IMR-90 (cell line): ENCODE measurements at places on chromosomes 7 and 10. TPM values are rescaled to one million over a fixed set of nuclear protein-coding genes. Genes with fewer than 3 reads are reported as not detected.

DNA sequence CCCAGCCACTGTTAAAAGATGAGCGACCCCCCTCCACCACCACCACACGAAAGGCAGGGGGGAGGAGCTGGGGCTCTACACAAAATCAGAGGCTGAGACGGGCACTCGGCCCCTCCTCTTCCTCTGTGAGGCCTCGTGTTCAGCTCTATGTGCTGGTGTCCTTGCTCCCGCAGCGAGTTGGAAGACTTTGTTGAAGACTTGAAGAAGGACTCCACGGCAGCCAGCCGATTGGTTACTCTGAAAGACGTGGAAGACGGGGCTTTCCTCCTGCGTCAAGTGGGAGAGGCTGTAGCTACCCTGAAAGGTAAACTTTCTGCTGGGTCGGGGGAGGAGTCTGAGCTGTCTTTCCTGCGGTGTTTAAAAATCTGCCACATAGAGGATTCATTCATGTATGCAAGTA is 203.7 kb downstream of the ARHGAP21 start:
- DNase-seq, result peak; percentile 5
- H3K27ac ChIP-seq, result no peak overlapping the region
- no peaks in the 10 kb centered on the region; the same call in 1 of the 2 replicates for H3K4me1 ChIP-seq

DNA sequence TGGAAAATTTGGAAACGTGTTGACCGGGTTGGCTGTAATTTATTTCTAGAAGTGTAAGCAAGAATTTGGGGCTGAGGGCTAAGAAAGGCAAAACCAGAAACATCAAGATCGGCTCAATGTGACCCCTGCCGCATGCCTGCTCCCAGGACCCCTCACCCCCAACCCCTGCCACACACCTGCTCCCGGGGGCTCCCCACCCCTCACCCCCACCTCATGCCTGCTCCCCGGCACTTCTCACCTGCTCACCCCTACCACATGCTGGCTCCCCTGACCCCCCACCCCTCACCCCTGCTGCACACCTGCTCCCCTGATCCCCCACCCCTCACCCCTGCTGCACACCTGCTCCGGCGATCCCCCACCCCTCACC is 19.0 kb upstream of the CFAP46 start:
- no peak overlapping the region for H3K4me3 ChIP-seq
- peaks cover 31% of the 10 kb centered on the region for H3K27me3 ChIP-seq
- H3K36me3 ChIP-seq, result no peaks in the 10 kb centered on the region
- H3K4me1 ChIP-seq, result peaks cover 1% of the 10 kb centered on the region; the same call in 1 of the 2 replicates

- H3K4me1 ChIP-seq, result no peaks in the 10 kb centered on the region
- no peak overlapping the region for H3K27ac ChIP-seq
- no peaks in the 10 kb centered on the region for H3K36me3 ChIP-seq
- no peak for DNase-seq
- H3K27me3 ChIP-seq, result peaks cover 15% of the 10 kb centered on the region
Measured at GRCh38 chr7:36985866-36986400, 261.6 kb upstream of the AOAH start.

GRCh38 chr10:110226543-110226925 is 19.1 kb downstream of the MXI1 start:
- H3K4me3 ChIP-seq, result peak overlapping the region; percentile 90
- H3K4me1 ChIP-seq, result peaks cover 4% of the 10 kb centered on the region
- H3K27ac ChIP-seq, result peak overlapping the region; percentile 96
- peaks cover 5% of the 10 kb centered on the region; the same call in 1 of the 2 replicates for H3K36me3 ChIP-seq
- DNase-seq, result peak; percentile 92
- no peaks in the 10 kb centered on the region for H3K27me3 ChIP-seq

Gene RBM20
- 0.09 and 0.15 TPM in 2 replicates for polyA plus RNA-seq

Gene OPN1SW
- polyA plus RNA-seq, result not detected in 2 replicates

DNA sequence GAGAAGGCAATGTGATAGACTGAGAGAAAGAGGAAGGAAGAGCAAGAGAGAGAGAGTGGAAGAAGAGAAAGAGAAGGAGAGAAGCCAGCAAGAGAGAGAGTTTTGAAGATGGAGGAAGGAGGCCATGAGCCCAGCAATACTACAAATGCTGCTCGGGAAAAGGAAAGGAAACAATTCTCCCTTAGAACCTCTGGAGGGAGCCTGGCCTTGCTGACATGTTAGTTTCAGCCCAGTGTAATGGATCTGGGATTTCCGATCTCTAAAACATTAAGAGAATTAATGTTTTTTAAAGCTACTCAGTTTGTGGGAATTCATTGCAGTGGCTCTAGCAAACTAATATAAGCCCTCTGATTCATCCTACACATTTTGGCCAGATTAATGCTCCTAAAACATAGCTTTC is 206.8 kb upstream of the MTPN start:
- H3K36me3 ChIP-seq, result no peaks in the 10 kb centered on the region
- H3K27ac ChIP-seq, result no peak overlapping the region
- H3K4me1 ChIP-seq, result no peaks in the 10 kb centered on the region
- H3K4me3 ChIP-seq, result no peak overlapping the region

GRCh38 chr7:91034459-91035368 is 229.5 kb upstream of the FZD1 start:
- no peak overlapping the region for H3K27ac ChIP-seq
- H3K4me1 ChIP-seq, result peaks cover 3% of the 10 kb centered on the region; the same call in 1 of the 2 replicates
- H3K4me3 ChIP-seq, result no peak overlapping the region

DNA sequence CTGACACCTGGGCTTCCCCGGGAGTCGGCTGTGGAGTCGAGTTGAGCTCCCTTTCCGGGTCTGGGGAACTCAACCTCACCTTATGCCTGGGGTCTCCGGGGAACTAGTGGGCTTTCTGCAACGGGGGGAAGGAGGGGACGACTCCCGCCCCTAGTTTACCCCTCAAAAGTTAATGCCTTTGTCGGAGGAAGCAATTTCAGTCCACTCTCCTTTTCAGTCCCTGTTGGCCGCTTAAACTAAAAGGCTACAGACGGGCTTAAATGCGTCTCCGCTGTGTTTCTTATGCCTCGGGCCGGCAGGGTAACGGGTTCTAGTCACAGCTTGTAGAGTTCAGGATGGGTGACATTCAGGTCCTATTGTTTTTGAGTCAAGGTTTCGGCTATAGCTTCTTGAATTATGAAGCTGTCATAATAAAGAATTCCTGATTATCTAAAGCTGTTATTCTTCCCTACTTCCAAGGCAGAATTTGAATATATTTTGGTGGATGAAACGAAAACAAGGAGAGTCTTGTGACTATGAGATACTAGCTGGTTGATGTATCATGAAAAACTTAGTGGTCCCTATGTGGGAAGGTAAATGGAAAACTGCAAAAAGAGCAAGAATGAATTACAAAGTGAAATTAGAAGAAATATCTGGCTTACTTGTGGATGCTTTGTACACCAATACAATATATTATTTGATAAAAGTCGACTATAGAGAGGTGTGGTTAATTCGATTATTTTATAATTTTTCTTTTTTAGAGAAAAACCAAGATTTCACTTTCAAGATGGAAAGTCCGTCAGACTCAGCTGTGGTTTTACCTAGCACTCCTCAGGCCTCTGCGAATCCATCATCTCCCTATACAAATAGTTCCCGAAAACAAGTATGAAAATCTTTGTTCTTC is 495 bp downstream of the SFR1 start:
- no peaks in the 10 kb centered on the region for H3K27me3 ChIP-seq
- peak overlapping the region; percentile 21; the same call in 1 of the 2 replicates for H3K27ac ChIP-seq
- no peaks in the 10 kb centered on the region for H3K36me3 ChIP-seq
- H3K4me3 ChIP-seq, result peak overlapping the region; percentile 85
- no peaks in the 10 kb centered on the region; the same call in 1 of the 2 replicates for H3K4me1 ChIP-seq

- H3K27ac ChIP-seq, result peak overlapping the region; percentile 69; the same call in 1 of the 2 replicates
- H3K27me3 ChIP-seq, result no peaks in the 10 kb centered on the region
- H3K4me1 ChIP-seq, result peaks cover 4% of the 10 kb centered on the region; the same call in 1 of the 2 replicates
- H3K36me3 ChIP-seq, result peaks cover 3% of the 10 kb centered on the region; the same call in 1 of the 2 replicates
Measured at GRCh38 chr7:105691680-105692564, 110.6 kb upstream of the EFCAB10 start.

GRCh38 chr7:70266186-70266585 is 667.9 kb downstream of the AUTS2 start:
- H3K27ac ChIP-seq, result no peak overlapping the region
- H3K4me3 ChIP-seq, result no peak overlapping the region
- no peaks in the 10 kb centered on the region for H3K36me3 ChIP-seq
- no peaks in the 10 kb centered on the region for H3K4me1 ChIP-seq
- no peak for DNase-seq
- H3K27me3 ChIP-seq, result no peaks in the 10 kb centered on the region

Gene EGFR
- 36.9 and 37.8 TPM in 2 replicates for polyA plus RNA-seq

GRCh38 chr7:148142660-148143248 is 447.8 kb upstream of the C7orf33 start:
- H3K4me1 ChIP-seq, result no peaks in the 10 kb centered on the region
- H3K4me3 ChIP-seq, result no peak overlapping the region
- no peak overlapping the region for H3K27ac ChIP-seq
- peak; percentile 21 for DNase-seq
- no peaks in the 10 kb centered on the region for H3K36me3 ChIP-seq

Gene PNLIPRP1
- polyA plus RNA-seq, result not detected in 2 replicates

DNA sequence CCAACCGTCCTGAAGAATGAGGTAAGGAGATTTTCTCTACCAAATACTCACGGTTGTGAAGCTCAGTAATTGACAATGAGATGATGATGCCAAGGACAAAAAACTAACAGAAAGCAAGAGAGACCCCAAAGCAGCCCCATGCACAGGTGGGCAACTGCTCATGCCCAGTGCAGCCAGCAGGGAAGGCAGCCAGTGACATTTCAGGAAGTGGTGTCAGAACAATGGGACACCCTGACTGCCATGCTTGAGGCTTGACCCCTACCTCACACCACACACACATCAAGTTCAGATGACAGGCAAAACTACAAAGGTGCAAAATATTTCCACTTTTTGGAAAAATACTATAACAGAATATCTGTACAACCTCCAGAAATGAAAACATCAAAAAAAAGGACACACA is 66.9 kb downstream of the CFAP46 start:
- H3K27ac ChIP-seq, result no peak overlapping the region
- H3K36me3 ChIP-seq, result no peaks in the 10 kb centered on the region
- peaks cover 28% of the 10 kb centered on the region for H3K27me3 ChIP-seq

Gene GJD4
- 0.06 TPM in 1 of 2 replicates, not detected in the other for polyA plus RNA-seq

Gene TBX20
- 0.11 and 0.15 TPM in 2 replicates for polyA plus RNA-seq

- H3K27me3 ChIP-seq, result no peaks in the 10 kb centered on the region
- H3K4me1 ChIP-seq, result no peaks in the 10 kb centered on the region
- no peak overlapping the region for H3K4me3 ChIP-seq
- H3K36me3 ChIP-seq, result no peaks in the 10 kb centered on the region
- H3K27ac ChIP-seq, result no peak overlapping the region
Measured at GRCh38 chr7:150665896-150666295, 19.6 kb upstream of the GIMAP2 start.

- no peaks in the 10 kb centered on the region for H3K27me3 ChIP-seq
- H3K4me1 ChIP-seq, result no peaks in the 10 kb centered on the region
- H3K36me3 ChIP-seq, result no peaks in the 10 kb centered on the region
- no peak for DNase-seq
- H3K4me3 ChIP-seq, result no peak overlapping the region
Measured at GRCh38 chr10:26555719-26556368, 117.7 kb downstream of the APBB1IP start.

GRCh38 chr7:71829515-71829914 is 582.6 kb downstream of the CALN1 start:
- no peak overlapping the region for H3K4me3 ChIP-seq
- no peaks in the 10 kb centered on the region for H3K36me3 ChIP-seq
- H3K4me1 ChIP-seq, result no peaks in the 10 kb centered on the region
- no peak overlapping the region for H3K27ac ChIP-seq
- no peak for DNase-seq

GRCh38 chr7:36277249-36277542 is 112.5 kb upstream of the ANLN start:
- H3K36me3 ChIP-seq, result no peaks in the 10 kb centered on the region
- no peaks in the 10 kb centered on the region for H3K27me3 ChIP-seq
- H3K4me3 ChIP-seq, result no peak overlapping the region
- peaks cover 43% of the 10 kb centered on the region for H3K4me1 ChIP-seq
- DNase-seq, result no peak
- H3K27ac ChIP-seq, result no peak overlapping the region

DNA sequence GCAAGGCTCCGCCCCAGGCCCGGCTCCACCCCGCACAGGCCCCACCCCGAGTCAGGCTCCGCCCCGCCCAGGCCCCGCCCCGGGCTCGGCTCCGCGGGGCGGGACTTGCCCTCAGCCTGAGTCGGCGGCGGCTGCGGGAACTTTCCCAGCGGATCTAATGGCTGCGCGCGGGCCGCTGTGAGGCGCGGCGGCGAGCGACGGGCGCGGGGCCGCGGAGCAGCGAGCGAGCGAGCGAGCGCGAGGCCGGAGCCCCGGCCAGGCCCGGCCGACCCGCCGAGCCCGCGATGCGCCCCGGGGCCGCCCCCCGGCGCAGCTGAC is at the start of gene INPP5A:
Gene INPP5A, plus strand, starts transcription at position 104 of the 318 bp plus-strand sequence. CDS start 310 bp downstream, outside the sequence.
- peak within 1 kb of the TSS; percentile 87 for H3K27ac ChIP-seq
- peak within 1 kb of the TSS; percentile 74 for H3K4me3 ChIP-seq
- H3K36me3 ChIP-seq, result no peaks in the 10 kb centered on the region
- no peak for DNase-seq
- no peaks in the 10 kb centered on the region for H3K27me3 ChIP-seq

GRCh38 chr10:17617031-17617911 is at the start of gene HACD1:
HACD1 (minus strand) TSS chr10:17617374; CDS start chr10:17617339, 35 bp downstream.
- peak within 1 kb of the TSS; percentile 61 for H3K4me3 ChIP-seq
- no peaks in the 10 kb centered on the region for H3K4me1 ChIP-seq
- H3K27me3 ChIP-seq, result no peaks in the 10 kb centered on the region
- peak; percentile 75 for DNase-seq

Gene PRR15
- polyA plus RNA-seq, result not detected in 2 replicates

- peaks cover 10% of the 10 kb centered on the region for H3K4me1 ChIP-seq
- H3K36me3 ChIP-seq, result no peaks in the 10 kb centered on the region
- H3K27ac ChIP-seq, result no peak overlapping the region
- no peak overlapping the region; the same call in 1 of the 2 replicates for H3K4me3 ChIP-seq
Measured at GRCh38 chr7:128167791-128168666, 73.0 kb upstream of the LEP start.

- H3K36me3 ChIP-seq, result no peaks in the 10 kb centered on the region
- H3K27ac ChIP-seq, result no peak overlapping the region
- no peak for DNase-seq
- no peak overlapping the region for H3K4me3 ChIP-seq
- no peaks in the 10 kb centered on the region for H3K4me1 ChIP-seq
Measured at GRCh38 chr10:25758041-25758457, 176.0 kb upstream of the MYO3A start.

DNA sequence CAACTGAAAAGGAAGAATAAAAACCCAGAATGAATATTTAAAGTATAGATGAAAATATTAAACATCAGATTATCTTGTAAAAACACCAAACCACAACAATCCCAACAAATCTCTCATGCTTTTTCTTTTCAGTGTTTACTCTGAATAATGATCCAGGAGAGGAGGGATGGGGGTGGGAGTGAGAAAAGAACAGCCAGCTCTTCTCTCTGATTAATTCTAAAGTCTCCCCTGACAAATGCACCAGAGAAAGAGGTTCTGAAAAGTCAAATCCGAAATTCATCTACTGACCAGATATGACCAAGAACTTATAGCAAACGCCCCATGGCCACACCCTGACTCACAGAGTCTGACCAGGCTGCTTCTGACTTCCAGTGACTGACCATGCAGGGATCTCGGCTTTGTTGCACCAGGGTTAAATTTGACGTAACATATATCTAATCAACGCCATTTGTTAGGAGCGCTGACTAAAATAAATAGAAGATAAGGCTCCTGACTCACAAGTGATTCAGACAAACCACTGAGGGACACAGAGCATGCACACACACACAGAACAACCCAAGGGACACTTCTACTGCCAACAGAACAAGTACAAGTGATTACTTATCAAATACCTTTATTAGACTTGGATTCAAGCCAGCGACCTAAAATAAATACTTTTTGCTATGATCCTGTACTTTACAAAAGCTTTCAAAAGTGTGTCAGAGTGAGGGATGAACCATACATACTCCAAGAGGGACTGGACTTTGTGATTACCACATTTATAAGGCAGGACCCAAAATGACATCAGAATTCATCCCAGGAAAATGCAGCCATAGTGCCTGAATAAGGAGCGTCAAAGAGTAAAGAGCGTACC is 9.3 kb upstream of the SPOCK2 start:
- no peak overlapping the region for H3K27ac ChIP-seq
- DNase-seq, result peak; percentile 99
- no peaks in the 10 kb centered on the region for H3K27me3 ChIP-seq
- peaks cover 4% of the 10 kb centered on the region; the same call in 1 of the 2 replicates for H3K36me3 ChIP-seq
- no peak overlapping the region for H3K4me3 ChIP-seq
- H3K4me1 ChIP-seq, result peaks cover 11% of the 10 kb centered on the region
